ENCODE measurements at places on chromosomes 13 and 19.

- DNase-seq = no peak
These were observed 1.7 kb upstream of the KLK12 start for GRCh38 chr19:51036519-51036918.

DNA sequence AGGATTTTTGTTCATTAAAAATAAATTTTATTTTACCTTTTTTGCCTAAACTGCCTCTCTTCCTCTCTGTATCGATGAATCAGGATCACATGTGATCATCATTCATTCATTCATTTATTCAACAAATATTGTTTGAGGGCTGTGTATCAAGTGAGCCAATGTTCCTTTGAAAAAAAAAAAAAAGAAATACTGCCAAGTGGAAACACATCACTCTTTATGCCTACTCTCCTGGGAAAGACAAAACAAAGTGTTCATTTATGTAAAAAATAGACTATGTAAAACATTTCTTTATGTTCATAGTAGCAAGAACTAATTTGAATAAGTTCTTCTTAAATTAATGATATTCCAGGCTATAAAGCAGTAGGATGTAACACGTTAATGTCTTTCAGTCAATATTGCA lies 233.1 kb downstream of the POSTN start:
- DNase-seq = no peak

DNA sequence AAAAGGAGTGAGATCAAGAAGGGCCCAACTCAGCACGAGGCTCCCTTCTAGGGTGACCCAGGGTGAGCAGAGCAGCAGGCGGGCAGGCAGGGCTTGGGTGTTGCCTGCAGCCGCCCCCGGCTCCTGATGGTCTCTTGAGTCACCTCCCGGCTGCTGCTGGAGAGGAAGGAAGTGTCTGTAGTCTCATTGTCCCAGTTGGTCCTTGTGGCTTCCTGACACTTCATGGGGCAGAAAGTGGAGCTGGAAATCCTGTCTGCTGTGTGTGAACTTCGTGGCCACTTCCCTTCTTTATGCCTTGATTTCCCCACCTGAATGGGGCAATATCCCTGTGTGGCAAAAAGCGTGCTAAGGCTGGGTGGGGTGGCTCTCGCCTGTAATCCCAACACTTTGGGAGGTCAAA lies 2.5 kb downstream of the MAP1S start:
- no peak for DNase-seq

DNA sequence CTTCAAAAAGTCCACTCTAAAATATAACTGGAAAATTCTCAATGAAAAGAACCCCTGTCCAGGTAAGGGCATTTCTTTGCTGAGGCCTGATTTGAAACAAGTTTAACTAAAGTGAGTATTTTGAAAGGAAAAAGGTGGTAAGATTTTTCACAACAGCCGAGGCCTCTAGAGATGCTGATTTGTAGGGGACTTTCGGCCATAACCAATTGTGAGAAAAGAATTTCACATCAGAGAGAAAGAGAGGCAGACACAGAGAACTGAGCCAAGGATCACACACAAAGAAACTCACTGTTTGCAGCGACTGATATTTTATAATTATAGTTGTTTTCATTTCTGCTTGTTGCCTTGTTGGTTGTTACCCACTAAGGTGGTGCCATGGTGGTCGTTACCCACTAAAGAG lies 24.4 kb downstream of the MBD3L2B start:
- no peak for DNase-seq

DNA sequence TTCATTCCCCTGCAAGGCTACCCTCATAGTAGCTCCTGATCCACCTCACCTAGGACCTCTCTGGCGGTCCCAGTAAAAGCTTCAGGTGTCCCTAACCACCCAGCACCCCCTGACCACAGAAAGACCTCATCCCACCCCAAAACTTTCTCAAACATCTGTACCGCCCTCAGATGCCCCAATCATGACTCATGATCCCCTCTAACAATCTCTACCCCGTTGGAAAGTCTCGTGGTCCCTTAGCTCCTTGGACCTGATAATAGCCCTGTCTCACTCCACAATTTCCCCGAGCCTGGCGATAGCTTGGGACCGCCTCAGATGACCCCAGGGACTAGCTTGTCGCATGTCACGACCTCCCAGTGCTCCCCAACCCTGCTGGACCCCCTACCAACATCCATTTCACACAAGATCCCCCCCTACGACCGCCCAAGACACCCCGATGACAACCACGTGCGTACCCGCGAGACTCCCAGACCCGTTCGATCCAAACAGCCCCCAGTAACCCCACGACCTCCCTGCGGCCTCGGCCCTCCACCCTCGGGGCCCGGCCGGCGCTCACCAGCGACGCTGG lies 450 bp downstream of the NDUFA11 start:
- peak; percentile 43 for DNase-seq

- DNase-seq = no peak
These were observed 88.8 kb downstream of the KCTD12 start for GRCh38 chr13:76797361-76797760.

GRCh38 chr19:4081441-4082129 lies 14.9 kb upstream of the ZBTB7A start:
- no peak for DNase-seq

- no peak for DNase-seq
These were observed 1101.9 kb downstream of the PCDH9 start for GRCh38 chr13:66128201-66128600.

DNA sequence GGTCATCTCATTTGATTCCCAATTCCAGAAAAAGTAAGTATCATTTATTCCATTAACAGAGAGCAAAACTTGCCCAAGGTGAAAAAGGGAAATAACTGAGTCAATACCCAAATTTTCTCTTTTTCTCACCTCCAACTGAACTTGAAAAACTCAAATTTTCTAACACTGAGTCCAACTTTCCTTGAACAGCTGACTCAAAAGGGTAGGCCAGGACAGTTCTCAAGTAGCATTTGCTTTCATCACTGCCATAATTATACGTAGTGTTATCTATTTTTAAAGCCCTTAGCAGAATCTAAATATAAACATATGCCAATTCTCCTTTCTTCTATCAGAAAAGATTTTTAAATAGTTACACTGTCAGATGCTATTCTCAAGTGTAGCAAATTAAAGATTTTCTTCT lies 3.5 kb downstream of the N4BP2L2 start:
- DNase-seq = no peak

DNA sequence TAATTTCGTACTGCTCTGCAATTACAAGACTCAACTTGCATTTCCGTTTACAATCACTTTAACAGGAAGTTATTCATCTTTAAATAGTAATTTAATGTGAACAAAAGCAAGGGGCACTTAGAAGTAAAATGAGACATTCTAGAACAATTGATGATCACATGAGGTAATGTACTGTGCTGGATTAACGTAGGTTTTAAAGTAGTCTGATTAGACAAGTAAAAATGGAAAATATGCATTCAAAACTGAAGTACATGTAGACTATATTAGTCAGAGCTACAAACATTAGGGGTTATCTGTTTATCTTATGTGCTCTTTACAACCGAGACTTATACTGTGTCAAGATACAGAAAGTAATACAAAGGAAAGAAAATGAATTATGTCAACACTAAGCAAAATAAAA lies 1528.0 kb downstream of the SLITRK5 start:
- no peak for DNase-seq

- DNase-seq = no peak
These were observed 78.4 kb downstream of the GPC6 start for GRCh38 chr13:93304868-93305613.

DNA sequence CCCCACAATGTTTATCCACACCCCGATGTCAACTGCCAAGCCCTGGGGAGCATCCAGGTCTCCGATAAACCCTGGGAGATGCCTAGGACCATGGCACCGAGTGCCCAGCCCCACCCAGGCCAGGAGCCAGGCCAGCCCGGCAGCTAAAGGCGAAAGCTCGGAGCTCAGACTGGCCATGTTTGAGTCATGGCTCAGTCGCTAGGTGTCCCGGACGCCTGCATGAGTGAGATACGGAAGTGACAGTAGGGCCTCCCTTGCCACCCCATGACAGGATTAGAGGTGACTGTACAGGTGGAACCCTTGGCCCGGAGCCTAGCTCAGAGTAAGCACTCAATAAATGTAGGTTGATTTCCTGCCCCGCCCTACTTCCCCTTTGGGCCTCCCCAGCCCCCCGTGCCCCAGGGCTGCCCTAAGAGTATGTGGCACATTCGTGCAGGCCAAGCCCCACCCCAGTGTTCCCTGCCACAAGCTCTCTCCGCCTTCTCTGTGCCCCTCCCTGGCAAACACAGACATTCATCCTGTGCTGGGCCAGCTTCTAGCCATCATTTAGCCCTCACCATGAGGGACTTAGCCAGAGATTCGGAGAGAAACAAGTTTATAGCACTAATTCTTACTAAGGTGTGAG lies 5.8 kb upstream of the TPM4 start:
- peak; percentile 85 for DNase-seq

GRCh38 chr13:88005188-88005587 lies 334.0 kb downstream of the SLITRK5 start:
- DNase-seq = no peak

GRCh38 chr19:47075941-47076340 lies 27.5 kb upstream of the TMEM160 start:
- no peak for DNase-seq

DNA sequence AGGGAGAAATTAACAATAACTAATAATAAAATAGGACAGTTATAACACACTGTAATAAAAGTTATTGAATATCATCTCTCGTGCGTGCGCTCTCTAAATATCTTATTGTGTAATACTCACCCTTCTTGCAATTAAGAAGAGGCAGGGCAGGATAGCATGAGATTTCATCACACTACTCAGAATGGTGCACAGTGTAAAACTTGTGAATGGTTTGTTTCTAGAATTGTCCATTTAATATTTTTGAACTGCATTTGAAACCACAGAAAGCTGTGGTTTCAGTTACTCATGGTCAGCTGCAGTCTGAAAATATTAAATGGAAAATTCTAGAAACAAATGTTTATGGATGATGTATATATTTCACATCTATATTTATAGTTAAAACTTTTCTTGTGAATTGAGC lies 161.1 kb downstream of the DCT start:
- no peak for DNase-seq

DNA sequence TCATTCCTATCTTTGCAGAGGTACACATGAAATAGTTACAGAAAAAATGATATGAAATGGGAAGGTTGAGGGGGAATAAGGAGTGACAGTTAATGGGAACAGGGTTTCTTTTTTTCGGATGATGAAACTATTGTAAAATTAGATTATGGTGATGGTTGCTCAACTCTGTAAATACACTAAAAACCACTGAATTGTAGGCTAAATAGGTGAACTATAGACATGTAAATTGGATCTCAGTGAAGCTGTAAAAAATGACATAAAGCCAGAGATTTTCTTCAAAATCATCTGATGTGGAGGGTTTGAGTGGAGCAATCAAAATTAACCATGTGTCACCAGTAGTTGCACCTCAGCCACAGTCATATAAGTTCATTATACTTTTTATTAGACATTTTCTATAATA lies 6.6 kb upstream of the FLT3 start:
- no peak for DNase-seq

DNA sequence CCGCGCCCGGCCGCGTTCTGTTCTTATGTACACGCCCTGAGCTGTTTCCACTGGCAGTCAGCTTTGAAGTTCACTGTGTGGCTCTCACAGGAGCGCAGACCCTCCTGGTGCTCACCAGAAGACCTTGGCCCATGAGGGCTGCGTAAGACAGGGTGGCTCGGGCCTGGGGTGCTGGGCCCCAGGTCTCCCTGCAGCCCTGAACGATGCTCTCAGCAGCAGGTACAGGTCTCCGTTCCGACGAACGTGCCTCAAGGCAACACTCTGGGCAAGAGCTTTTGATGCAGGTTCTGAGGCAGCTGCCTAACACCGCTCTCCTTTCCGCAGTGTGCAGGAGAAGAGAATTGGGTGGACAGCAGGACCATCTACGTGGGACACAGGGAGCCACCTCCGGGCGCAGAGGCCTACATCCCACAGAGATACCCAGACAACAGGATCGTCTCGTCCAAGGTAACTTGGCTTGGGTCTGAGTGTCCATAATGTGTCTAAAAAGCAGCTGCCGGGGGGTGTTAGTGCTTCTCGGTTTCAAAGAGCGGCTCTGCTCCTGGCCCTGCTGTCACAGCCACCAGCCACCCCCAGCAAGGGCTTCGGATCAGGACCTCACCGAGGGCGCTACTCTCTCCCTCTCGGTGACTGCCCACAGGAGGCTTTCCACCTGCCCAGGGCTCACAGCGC lies 95.1 kb downstream of the ATP11A start:
- no peak for DNase-seq

DNA sequence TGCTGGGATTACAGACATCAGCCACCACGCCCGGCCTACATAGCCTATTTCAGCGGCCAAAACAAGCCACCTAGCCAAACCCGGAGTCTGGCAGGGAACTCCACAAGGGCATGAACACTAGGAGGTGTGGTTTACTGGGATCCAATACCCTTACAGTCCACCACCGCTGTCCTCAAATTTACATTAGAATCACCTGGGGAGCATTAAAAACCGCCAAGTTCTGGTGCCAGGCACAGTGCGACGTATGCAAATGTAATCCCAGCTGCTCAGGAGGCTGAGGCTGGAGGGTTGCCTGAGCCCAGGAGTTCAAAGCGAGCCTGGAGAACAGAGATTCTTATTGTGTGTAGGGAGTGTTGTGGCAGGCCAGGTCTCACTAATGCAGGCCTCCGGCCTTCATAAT lies 4.2 kb upstream of the AP1M1 start:
- DNase-seq = no peak

- DNase-seq = no peak
These were observed 87.9 kb downstream of the URI1 start for GRCh38 chr19:30029721-30030510.

DNA sequence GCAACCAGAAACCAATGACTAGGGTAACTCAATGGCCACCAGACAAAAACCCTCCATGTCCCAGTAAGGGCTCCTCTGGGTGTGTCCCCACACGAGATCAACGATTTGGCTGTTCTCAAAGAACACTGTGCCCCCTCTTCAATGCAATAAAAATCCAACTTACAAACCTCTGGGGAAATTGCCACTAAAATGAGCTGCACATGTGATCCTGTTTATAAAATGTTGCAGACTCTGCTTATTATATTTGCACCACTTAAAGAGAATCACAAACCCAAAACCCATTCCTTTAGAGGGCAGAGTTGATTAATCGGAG lies 80.5 kb downstream of the STK24 start:
- no peak for DNase-seq

DNA sequence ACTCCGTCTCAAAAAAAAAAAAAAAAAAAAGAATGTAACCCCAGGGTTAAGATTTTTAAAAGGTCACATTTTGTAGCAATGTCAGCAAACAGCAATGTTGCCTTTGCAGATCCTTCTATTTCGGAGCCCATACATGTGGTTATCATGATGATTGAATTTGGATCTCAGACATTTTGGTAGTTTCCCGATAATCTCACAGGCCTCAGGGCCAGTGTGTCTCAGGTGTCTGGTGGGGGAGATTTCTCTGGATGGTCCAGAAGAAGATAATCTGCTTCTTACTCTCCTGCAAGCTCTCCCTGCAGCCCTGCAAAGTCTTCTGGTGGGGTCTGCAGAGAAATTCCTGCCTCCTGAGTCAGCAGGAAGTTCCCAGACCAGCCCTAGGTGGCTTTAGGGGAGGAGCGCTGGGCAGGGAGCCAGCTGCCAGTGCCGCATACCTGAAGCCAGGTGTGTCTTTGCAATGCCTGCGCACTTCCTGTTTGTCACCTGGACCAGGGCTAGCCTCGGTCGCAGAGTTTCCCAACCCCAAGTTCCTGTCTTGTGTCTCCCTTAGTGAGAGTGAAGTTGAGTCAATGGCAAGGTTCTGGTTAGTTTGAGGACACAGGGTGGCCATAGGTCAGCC lies 1.4 kb downstream of the SH2D3A start:
- no peak for DNase-seq

- peak; percentile 72 for DNase-seq
These were observed 8.7 kb downstream of the SIGLECL1 start for GRCh38 chr19:51259348-51260245.
